Heart left ventricle (tissue), 16 donors: ENCODE measurements at places on chromosomes 16 and 17.

DNA sequence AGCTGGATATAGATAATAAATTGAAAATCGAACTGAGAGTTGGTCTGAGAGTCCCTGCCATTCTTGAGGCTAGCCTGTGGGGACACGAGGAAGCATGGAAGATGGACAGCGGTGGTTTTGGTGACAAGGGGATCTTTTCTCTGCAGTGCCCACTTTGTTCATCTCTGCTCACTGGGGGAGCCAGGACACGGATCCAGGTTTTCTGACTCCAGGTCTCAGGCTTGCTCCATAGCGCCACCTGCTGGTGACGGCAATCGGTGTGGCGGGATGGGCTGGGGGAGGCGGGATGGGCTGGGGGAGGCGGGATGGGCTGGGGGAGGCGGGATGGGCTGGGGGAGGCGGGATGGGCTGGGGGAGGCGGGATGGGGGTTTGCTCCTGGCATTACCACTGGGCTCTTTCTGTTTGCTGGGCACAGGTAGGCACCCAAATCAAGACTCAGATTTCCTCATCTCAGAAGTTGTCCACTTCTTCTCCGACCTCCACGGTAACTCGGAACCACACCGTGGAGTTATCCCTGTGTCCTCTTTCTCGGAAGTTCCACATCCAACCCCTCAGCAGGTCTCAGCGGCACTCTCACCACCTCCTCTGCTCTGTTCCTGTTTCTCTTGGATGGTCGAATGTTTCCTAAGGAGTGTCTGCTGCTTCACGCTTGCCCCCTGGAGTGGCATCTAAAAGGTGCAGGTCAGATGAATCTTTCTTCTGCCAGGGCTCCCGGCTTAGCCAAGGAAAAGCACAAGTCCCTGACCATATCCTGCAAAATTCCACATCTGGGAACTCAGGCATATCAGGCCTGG, 142.4 kb downstream of the CYLD start:
- no peak overlapping the region for H3K4me3 ChIP-seq
- H3K27me3 ChIP-seq: no peaks in the 10 kb centered on the region
- DNase-seq: no peak
- no peaks in the 10 kb centered on the region for H3K36me3 ChIP-seq
- H3K4me1 ChIP-seq: no peaks in the 10 kb centered on the region
- no peak overlapping the region for H3K27ac ChIP-seq

- no peaks in the 10 kb centered on the region for H3K27me3 ChIP-seq
- peak; percentile 57 for DNase-seq
- H3K27ac ChIP-seq: peak overlapping the region; percentile 41
- peaks cover 7% of the 10 kb centered on the region for H3K36me3 ChIP-seq
- H3K4me3 ChIP-seq: no peak overlapping the region
- peaks cover 24% of the 10 kb centered on the region for H3K4me1 ChIP-seq
Measured at GRCh38 chr17:29102741-29103181, 59.8 kb downstream of the PIPOX start.

DNA sequence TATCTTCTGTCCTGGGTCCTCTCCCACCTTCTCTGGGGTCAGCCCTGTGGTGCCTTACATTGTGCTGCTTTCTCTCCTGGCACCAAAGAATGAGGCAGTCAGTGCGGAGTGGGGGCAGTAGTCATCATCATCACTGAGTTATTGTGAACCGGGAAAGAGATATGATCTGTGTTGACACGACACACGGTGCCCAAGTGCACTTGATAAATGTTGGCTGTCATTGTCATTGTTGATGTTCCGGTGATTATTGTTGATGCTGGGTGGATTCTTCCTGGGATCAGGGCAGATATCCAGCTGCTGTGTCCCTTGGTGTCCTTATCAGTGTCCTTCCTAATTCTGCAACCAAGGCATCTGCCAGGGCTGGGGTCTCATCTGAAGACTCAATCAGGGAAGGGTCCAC, 121.7 kb downstream of the ABCC6 start:
- no peak for DNase-seq
- no peak overlapping the region for H3K4me3 ChIP-seq
- no peaks in the 10 kb centered on the region for H3K36me3 ChIP-seq

DNA sequence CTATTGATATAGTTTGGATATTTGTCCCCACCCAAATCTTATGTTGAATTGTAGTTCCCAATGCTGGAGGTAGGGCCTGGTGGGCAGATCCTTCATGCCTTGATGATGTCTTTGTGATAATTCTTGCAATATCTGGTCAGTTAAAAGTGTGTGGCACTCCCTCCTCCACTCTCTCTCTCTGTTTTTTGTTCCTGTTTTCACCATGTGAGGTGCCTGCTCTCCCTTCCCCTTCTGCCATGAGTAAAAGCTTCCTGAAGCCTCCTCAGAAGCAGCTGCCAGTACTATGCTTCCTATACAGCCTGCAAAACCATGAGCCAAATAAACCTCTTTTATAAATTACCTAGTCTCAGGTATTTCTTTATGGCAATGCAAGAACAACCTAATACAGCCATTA, 47.3 kb downstream of the TOM1L2 start:
- no peak overlapping the region for H3K4me3 ChIP-seq
- H3K27ac ChIP-seq: no peak overlapping the region
- no peak for DNase-seq
- H3K27me3 ChIP-seq: no peaks in the 10 kb centered on the region

- no peak overlapping the region for H3K27ac ChIP-seq
- DNase-seq: no peak
- H3K4me3 ChIP-seq: no peak overlapping the region
- no peaks in the 10 kb centered on the region for H3K4me1 ChIP-seq
Measured at GRCh38 chr16:959232-960040, 11.3 kb downstream of the LMF1 start.

DNA sequence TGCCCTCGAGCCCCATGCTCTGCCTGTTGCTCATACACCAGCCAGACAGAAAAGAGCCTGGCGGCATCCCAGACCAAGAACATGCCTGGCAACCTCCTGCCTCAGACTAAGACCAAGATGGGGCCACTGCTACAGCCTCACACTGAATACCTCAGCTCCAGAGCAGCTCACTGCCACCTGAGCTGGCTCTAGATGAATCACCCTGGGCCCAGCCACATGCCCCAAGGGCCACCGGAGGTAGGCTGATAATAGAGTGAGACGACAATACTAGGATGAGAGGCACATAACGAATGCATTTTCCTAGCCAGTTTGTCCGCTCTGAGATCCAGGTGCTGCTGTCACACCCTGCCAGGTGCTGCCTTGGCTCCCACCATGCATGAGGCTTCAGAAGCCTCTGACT, 13.0 kb downstream of the PIP4K2B start:
- no peak overlapping the region for H3K27ac ChIP-seq
- no peak for DNase-seq
- no peaks in the 10 kb centered on the region for H3K27me3 ChIP-seq
- H3K4me1 ChIP-seq: no peaks in the 10 kb centered on the region
- peaks cover 61% of the 10 kb centered on the region for H3K36me3 ChIP-seq

GRCh38 chr16:85453194-85453678, 159.9 kb upstream of the GSE1 start:
- no peaks in the 10 kb centered on the region for H3K4me1 ChIP-seq
- H3K4me3 ChIP-seq: no peak overlapping the region
- no peak for DNase-seq
- H3K27me3 ChIP-seq: no peaks in the 10 kb centered on the region
- H3K27ac ChIP-seq: no peak overlapping the region
- no peaks in the 10 kb centered on the region for H3K36me3 ChIP-seq

GRCh38 chr17:76077584-76078110, 1.3 kb upstream of the ZACN start:
- no peaks in the 10 kb centered on the region for H3K36me3 ChIP-seq
- no peak overlapping the region for H3K4me3 ChIP-seq
- H3K4me1 ChIP-seq: peaks cover 31% of the 10 kb centered on the region
- peaks cover 31% of the 10 kb centered on the region for H3K27me3 ChIP-seq

DNA sequence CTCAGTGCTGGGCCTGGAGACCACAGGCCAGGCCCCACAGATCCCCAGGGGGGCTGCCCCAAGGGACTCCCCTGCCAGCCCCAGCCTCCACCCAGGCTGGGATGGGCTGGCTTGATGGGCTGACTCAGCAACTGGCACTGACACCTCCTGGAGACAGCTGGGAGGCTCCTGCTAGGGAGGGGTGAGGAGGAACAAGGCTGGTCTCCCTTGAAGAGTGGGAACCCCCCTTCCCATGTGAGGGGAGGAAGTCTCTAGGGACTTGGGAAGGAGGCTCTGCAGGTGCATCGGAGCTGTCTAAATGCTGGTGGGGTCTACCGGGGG, 10.4 kb downstream of the NHERF1 start:
- no peaks in the 10 kb centered on the region for H3K36me3 ChIP-seq
- peaks cover 58% of the 10 kb centered on the region for H3K4me1 ChIP-seq
- no peak overlapping the region for H3K27ac ChIP-seq
- no peak for DNase-seq
- no peak overlapping the region for H3K4me3 ChIP-seq
- no peaks in the 10 kb centered on the region for H3K27me3 ChIP-seq

GRCh38 chr17:19022747-19023146, 18.2 kb upstream of the FAM83G start:
- H3K27me3 ChIP-seq: no peaks in the 10 kb centered on the region
- no peaks in the 10 kb centered on the region for H3K36me3 ChIP-seq
- peak; percentile 46 for DNase-seq
- no peaks in the 10 kb centered on the region for H3K4me1 ChIP-seq
- H3K27ac ChIP-seq: no peak overlapping the region

DNA sequence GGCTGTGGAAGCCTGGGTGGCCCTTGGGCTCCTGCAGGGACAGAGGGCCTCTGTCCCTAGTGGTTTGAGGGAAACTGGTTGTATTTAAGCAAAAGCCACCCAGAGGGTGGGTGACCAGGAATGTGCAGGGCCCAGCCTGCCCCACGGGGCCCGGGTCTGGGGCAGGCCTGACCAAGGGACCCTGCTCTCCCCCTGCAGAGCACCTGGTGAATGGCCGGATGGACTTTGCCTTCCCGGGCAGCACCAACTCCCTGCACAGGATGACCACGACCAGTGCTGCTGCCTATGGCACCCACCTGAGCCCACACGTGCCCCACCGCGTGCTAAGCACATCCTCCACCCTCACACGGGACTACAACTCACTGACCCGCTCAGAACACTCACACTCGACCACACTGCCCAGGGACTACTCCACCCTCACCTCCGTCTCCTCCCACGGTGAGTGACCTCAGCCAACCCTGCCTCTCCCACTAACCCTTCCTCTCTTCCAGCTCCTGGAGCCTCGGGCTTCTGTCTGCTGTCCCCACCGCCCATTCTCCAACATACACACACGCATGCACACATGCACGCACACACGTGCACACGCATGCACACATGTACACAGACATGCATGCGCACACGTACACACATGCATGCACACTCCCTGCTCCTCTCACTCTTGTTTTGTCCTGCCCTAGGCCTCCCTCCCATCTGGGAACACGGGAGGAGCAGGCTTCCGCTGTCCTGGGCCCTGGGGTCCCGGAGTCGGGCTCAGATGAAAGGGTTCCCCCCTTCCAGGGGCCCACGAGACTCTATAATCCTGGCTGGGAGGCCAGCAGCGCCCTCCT, 10.4 kb downstream of the GALK1 start:
- no peak overlapping the region for H3K4me3 ChIP-seq
- DNase-seq: no peak
- H3K4me1 ChIP-seq: peaks cover 5% of the 10 kb centered on the region
- H3K36me3 ChIP-seq: peaks cover 5% of the 10 kb centered on the region
- peak overlapping the region; percentile 53 for H3K27ac ChIP-seq
- H3K27me3 ChIP-seq: no peaks in the 10 kb centered on the region

- H3K27me3 ChIP-seq: no peaks in the 10 kb centered on the region
- DNase-seq: no peak
- H3K27ac ChIP-seq: no peak overlapping the region
- H3K4me1 ChIP-seq: no peaks in the 10 kb centered on the region
- H3K36me3 ChIP-seq: no peaks in the 10 kb centered on the region
Measured at GRCh38 chr17:8728251-8728938, 16.2 kb downstream of the CCDC42 start.
